Spinal cord (tissue), 10 donors: ENCODE measurements at places on chromosomes 5 and 9. TPM values are rescaled to one million over a fixed set of nuclear protein-coding genes. Genes with fewer than 3 reads are reported as not detected.
A peak's percentile ranks its signal among the peaks of the same experiment; 100 is the strongest.

- peaks cover 25% of the 10 kb centered on the region for H3K4me1 ChIP-seq
- H3K4me3 ChIP-seq, result no peak overlapping the region
- H3K36me3 ChIP-seq, result peaks cover 78% of the 10 kb centered on the region
- DNase-seq, result no peak
- no peaks in the 10 kb centered on the region for H3K27me3 ChIP-seq
Observed at GRCh38 chr9:136441191-136441680, 1.6 kb upstream of the INPP5E start.

GRCh38 chr9:79952401-79952800 is 380.6 kb downstream of the TLE4 start:
- no peak overlapping the region for H3K27ac ChIP-seq
- DNase-seq, result no peak
- no peaks in the 10 kb centered on the region for H3K4me1 ChIP-seq
- H3K4me3 ChIP-seq, result no peak overlapping the region
- no peaks in the 10 kb centered on the region for H3K27me3 ChIP-seq
- no peaks in the 10 kb centered on the region for H3K36me3 ChIP-seq

DNA sequence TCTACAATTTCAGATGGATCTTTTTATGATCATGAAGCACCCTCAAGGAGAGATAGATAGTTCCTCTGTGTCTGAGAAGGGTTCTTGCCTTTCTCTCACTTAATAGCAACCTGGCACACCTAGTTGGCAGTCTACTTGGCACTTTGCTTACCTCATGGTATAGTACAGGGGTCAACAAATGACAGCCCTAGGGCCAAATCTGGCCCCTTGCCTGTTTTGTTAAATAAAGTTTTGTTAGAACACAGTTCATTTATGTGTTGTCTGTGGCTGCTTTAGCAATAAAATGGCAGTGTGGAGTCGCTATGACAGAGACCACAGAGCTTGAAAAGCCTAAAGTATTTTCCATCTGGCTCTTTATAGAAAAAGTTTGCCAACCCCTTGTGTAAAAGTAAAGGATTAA is 119.3 kb upstream of the CPEB4 start:
- peaks cover 40% of the 10 kb centered on the region for H3K4me1 ChIP-seq
- no peaks in the 10 kb centered on the region for H3K27me3 ChIP-seq
- no peaks in the 10 kb centered on the region for H3K36me3 ChIP-seq
- no peak overlapping the region for H3K4me3 ChIP-seq

- H3K4me1 ChIP-seq, result peaks cover under 1% of the 10 kb centered on the region
- no peak overlapping the region for H3K27ac ChIP-seq
- no peaks in the 10 kb centered on the region for H3K36me3 ChIP-seq
- no peak for DNase-seq
- H3K27me3 ChIP-seq, result no peaks in the 10 kb centered on the region
- H3K4me3 ChIP-seq, result no peak overlapping the region
Observed at GRCh38 chr5:157767689-157768088, 24.2 kb downstream of the LSM11 start.

- H3K4me3 ChIP-seq, result no peak overlapping the region
- DNase-seq, result no peak
- peaks cover 2% of the 10 kb centered on the region for H3K4me1 ChIP-seq
Observed at GRCh38 chr5:39148983-39149534, 70.3 kb downstream of the FYB1 start.

GRCh38 chr5:59769041-59769360 is 124.5 kb downstream of the PDE4D start:
- DNase-seq, result no peak
- peaks cover 6% of the 10 kb centered on the region for H3K4me1 ChIP-seq
- peak overlapping the region; percentile 65 for H3K4me3 ChIP-seq
- H3K36me3 ChIP-seq, result no peaks in the 10 kb centered on the region
- H3K27me3 ChIP-seq, result no peaks in the 10 kb centered on the region

- H3K4me1 ChIP-seq, result no peaks in the 10 kb centered on the region
- no peak overlapping the region for H3K27ac ChIP-seq
- H3K4me3 ChIP-seq, result no peak overlapping the region
Observed at GRCh38 chr5:171405615-171406014, 13.8 kb upstream of the FGF18 start.

SLC2A6 gene
- total RNA-seq, result 15.4 TPM

KIF12 gene
- total RNA-seq, result 9.0 TPM

GRCh38 chr5:72937517-72938061 is 18.3 kb upstream of the FCHO2 start:
- H3K4me1 ChIP-seq, result no peaks in the 10 kb centered on the region
- no peak for DNase-seq
- no peaks in the 10 kb centered on the region for H3K36me3 ChIP-seq
- H3K27me3 ChIP-seq, result no peaks in the 10 kb centered on the region
- H3K4me3 ChIP-seq, result no peak overlapping the region

PTGER4 gene
- total RNA-seq, result 13.9 TPM

DNA sequence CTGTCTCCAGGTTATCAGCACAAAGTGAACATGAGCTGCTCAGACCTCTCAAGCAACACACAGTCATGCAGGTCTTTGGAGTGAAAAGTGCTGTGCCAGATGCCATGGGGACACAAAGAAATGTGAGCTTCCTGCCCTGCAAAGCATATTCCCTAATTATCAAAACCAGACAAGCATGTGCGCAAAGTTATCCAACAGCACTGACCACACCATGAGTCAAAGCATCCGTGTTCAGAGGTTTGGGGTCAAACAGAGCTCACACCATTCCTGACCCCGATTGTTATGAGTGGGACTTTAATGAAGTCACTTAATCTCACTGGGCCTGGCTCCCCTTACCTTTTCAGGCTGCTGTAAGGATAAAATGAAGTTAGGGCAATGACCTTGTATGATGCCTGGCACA is 138.5 kb downstream of the SLIT3 start:
- no peak for DNase-seq
- no peak overlapping the region for H3K4me3 ChIP-seq
- no peaks in the 10 kb centered on the region for H3K36me3 ChIP-seq
- H3K27me3 ChIP-seq, result no peaks in the 10 kb centered on the region
- peaks cover 15% of the 10 kb centered on the region for H3K4me1 ChIP-seq
